Kidney (tissue), 22 donors: ENCODE measurements at places on chromosomes 4 and X.

DNA sequence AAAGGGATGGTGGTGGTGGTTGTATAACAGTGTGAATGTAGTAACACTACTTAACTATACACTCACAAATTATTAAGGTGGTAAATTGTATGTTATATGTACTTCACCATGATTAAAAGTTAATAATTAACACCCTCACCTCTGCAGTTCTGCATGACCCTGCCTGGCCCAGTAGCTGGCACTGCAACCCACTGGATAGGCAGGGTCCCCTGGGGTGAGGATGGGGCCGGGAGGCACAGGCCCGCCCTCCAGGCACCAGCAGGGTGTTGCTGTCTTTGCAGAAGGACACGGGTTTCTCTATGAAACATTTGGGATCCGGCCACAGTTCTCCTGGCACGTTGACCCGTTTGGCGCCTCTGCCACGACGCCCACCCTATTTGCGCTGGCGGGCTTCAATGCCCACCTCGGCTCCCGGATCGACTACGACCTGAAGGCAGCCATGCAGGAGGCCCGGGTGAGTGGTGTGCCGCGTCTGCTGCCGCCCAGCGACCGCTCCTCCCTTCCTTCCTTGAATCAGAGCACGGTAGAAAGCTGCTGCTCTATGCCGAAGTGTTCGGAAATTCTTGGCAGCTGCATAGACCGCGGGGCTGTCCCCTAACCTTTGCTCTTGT lies 11.8 kb downstream of the MAN2B2 start:
- no peak for DNase-seq

GRCh38 chrX:155216940-155217440 lies 730 bp downstream of the VBP1 start:
- DNase-seq, result no peak

DNA sequence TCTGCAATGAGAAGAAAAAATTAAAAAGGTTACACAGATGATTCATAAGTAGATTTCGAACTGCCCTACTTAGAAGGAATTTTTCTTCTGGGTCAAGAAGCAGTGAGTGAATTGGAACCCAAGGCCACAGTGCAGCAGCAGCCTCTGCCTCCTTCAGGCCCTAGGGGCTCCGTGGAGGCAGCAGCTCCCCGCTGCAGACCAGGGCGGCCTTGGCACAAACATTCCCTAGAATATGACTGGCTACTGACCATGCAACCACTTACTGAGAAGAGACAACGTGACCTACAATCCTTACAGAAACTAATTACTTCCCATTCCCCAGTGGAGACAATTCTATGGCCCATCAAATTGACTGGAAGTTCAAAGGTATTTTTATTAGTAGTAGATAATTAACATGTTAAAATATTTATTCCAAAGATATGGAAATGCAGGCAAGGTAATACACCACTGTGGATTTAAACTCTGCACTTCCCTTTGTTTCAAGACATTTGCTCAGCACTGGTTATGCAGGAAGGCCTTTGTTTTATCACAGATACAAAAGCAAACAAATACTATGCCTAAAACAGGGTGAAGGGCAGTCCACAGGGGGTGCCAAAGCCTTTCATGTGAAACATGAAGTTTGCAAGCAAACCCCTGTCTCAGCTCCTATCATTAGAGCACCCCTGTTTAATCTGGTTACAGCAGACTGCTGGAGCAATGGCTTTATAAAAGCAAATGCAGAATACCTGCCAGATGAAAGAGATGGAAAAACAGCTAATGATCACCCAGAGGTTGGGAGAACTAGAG lies 59.2 kb downstream of the PCDH19 start:
- DNase-seq, result no peak

- DNase-seq, result no peak
Measured at GRCh38 chr4:75490155-75490554, 24.0 kb downstream of the RCHY1 start.

GRCh38 chr4:67721315-67721769 lies 20.4 kb upstream of the UBA6 start:
- no peak for DNase-seq

- no peak for DNase-seq
Measured at GRCh38 chrX:107729558-107730297, 45.9 kb downstream of the TSC22D3 start.

DNA sequence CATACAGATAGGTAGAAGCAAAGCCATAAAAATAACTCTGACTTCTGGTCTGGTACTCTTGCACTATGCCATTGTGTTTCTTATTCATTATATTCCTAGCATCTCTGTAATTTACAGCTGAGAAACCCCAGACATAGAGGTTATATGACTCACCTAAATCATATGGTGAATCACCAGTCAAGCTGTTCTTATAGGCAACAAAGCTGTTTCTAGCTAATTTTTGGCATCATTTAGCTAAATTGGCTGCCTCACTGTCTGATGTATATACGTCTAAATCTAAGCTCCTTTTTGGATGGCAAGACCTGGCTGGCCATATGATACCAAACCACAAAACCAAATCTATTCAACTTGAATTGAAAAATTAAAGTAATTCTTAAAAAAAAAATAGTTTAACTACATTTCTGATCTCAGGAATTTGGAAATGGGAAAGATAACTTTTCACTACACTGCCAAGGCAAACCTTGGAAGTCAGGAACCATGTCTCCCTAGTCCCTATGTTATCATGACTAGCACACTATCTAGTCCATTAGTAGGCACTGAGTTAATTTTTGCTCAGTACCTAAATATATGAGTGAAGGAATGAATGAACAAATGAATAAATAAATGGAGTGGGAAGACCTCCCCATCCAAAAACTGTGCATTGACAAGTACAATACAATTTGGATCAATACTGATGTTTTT lies 41.3 kb upstream of the STAG2 start:
- no peak for DNase-seq

- no peak for DNase-seq
Measured at GRCh38 chr4:73721909-73722308, 18.5 kb upstream of the CXCL8 start.

- no peak for DNase-seq
Measured at GRCh38 chr4:105474099-105474518, 247 bp upstream of the PPA2 start.

DNA sequence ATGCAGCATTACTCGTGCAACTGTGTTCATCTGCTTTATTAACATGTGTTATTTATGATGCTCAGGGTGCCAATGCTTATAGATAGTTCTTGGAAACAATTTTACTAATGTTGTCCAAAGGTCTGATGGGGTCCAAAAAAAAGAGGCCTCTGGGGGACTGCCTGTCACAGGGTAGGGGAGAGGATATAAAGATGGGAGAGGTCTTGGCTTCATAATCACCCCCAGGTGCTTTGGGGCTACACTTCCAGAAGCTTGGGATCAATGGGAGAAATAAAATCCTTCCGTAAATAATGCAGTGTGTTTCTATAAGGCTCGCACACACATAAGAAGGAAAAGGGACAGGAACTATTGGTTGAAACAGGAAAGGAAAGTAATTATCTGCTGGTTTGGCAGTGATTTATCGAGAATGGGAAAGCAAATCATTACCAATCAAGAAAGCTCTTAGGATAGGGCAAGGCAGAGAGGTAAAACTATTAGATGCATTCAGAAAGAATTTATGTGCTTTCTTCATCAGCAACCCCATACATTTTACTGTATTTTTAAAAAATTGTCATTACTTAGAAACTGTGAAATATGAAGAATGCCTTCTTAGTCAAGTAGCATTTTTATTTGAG lies 571.3 kb downstream of the PACRGL start:
- DNase-seq, result no peak

- no peak for DNase-seq
Measured at GRCh38 chrX:41728125-41728524, 4.1 kb downstream of the GPR82 start.

DNA sequence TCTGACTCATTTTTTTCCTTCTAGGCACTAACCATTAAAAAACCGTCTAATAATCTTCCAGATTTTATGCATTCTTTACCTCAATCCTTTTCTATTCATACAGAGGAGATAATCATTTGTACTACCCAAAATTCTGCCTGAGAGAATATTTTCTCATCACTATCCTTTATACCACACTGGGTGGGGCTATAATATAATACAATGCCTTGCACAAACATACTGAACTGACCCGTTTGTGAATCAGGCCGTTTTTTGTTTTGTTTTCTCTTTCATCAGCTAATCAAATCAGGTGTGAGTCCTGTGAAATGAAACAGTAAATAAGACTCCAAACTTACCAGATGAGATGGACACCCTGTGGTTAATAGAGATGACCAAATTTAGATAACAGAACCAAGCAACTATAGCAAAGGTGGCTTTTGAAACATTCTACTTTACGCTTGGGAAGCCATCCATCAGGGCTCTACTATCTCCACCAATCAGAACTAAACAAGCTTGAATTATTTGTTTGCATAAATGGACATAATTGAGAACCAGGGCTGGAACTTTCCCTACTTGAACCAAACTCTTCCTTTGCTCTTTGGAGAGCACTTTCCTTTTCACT lies 573.0 kb downstream of the GABRG1 start:
- no peak for DNase-seq

DNA sequence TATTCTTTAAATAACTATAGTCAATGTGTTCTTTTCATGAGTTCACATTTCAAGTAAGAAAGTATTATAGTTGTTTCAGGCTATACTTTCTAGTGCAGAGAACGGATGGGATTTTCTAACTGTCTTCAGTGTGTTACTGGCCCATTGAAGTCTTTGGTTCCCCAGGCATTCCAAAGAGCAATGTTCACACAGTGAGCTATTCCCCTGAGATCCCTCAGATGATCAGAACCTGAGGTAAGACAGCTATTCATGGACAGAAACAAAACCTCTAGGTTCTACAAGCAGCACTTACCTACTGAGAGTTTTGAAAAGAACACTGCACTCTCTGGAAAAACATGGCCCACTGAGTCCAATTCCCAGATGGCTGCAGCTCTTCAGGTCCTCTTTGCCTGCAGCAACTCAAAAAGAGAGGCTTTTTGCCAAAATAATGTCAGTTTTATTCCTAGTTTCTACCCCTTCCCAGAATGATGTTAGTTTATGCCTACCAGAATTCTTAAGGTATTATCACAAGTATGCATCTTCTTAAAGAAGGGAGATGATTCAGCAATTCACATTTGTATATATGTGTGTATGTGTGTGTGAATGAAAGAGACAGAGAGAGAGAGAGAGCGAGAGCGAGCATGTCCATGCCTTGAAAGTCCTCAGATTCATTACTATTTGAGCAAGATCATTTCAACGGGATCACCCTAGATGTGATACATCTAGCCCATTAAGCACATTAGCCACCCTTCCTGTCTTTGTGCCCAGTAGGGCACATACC lies 146.1 kb downstream of the PDHA2 start:
- no peak for DNase-seq

DNA sequence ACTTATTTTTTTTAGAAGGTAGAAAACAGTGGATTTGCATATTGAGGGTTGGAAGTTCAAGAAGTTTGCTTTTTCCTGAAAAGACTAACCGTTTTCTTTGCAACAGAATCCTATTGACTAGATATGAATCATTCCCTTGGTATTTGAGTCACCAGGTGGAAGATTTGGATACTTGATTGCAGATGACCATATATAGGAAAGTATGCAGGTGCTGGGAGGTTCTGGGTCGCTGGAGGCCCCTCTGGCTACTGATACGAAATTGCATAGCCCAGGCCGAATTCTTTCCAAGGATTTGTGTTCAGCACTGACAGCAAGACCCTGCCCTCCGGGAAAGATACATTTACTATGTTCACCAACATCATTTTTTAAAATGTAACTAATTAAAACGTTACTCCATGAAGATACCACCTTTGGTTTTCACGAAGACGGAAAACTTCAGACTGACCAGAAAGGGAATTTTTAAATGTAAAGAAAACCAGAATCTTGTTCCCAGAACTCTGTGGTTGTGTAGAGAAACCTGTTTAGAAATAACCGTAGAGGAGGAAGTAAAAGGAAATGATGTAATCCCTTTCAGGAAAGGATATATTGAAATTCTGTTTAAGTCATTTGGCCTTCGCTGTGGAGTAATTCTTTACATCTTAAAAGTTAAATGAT lies 946 bp downstream of the ANXA3 start:
- peak; percentile 75 for DNase-seq
